ENCODE measurements at places on chromosomes 3 and 15.

DNA sequence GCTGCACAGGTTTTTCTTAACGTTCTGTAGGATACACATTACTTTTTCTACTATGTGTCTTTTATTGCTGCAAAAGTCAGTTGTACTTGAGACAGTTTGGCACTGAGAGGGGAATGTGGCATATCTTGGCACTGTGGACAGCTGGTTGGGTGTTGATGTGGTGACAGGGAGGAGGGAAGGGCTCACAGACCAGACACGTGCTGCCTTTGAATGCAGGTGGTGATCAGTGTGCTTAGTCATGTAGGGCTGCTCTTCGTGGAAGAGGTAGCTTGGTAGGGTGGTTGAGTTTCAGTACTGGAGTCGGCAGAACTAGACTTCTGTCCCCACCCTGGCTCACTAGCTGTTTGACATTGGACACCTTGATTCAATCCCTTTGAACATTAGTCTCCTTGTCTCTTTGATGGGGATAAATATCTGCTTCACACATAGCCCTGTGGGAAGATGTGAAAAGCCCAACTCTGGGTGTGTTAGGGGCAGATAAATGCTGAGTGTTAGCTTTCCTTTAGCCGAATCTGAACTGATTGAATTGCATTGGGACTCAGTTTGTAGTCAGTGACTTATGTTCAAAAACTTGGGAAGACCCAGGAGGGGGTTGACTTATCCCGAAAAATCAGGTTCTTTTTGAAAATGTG is 108.4 kb downstream of the PTPRG start:
- DNase-seq: no peak

- peak; percentile 7 for DNase-seq
Observed at GRCh38 chr3:172751175-172751704, 714 bp downstream of the ECT2 start.

- DNase-seq: peak; percentile 68
Observed at GRCh38 chr3:55162031-55162795, 234.4 kb upstream of the LRTM1 start.

DNA sequence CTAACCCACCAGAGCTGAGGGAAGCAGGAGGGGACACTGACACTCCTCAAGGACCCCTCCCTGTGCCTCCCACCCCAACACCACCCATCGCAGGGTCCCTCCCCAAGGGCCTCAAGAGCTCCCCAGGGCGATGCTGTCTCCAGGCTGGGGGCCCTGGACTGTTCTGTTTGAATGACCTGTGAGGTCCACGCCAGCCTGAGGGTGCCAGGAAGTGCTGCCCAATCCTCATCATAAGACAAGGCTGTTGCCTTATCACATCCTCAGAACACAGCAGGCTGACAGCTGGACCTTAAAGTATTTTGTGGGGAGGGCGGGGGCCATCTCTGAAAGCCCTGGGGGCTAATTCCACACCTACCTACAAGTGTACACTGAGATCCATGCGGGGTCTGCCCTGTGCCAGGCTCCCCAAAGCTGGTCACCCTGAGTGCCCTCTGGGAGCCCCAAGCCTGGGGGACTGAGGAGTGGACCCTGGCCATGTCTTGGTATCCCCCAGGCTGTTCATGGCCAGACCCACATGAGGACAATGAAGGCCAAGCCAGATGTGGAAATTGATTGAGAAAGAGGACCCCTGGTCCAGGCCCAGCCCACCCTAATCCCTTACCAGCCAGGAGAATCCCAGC is 23.8 kb upstream of the GOLGA6C start:
- DNase-seq: no peak

DNA sequence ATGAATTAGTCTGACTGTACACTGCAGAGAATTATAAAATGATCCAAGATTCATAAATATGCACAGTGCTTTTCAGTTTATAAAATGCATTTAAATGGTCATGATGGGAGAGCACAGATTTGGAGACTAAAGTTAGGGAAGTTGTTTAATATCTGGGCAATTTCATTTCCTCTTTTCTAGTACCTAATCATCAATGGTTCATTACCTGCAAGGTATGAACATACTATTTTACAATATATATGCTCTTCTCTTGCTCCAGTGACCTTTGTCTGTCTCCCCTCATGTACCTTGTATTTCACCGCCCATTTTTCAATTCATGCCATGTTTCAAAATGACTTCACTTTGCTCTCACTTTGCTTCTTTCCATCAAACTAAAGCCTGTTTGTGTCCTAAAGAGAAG is 114.5 kb downstream of the SUCNR1 start:
- DNase-seq: no peak

DNA sequence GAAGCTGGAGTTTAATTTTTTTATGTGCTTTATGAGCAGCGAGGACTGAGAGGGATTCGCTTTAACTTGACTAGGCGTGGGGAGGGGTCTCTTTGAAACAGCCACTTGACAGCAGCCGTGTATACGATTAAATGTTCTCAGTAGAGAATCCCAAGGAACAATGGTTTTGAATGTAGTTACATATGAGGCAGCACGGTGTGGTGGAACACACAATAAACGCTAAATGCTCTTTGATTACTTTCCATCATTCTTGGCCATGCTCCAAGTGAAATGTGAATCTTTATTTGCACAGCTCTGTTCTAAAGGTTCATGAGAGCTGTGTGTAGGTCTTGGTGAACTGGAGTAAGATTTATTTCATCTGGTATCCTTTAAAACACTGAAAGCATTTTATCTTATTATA is 251.4 kb upstream of the TGFBR2 start:
- no peak for DNase-seq

GRCh38 chr3:129469026-129469425 is 29.0 kb downstream of the IFT122 start:
- DNase-seq: no peak

GRCh38 chr3:128317698-128318231 is 148.9 kb downstream of the DNAJB8 start:
- DNase-seq: no peak

DNA sequence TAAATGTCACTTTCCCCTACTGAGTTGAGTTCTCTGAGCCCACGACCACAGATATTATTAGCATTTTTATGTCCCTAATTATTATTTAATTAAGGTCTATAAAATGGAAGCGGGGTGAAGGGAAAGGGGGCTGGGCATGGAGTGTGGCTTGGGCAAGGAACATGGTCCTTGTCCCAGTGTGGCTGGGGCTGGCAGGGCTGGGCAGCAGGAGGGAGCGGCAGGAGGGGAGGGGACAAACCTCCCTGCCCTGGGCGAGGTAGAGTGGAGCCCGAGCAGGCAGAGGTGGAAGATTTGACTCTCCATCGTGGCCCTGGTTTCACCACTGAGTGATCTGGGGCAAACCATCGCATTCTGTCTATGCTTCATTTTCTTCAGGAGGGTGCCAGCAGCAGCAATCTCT is 402.9 kb upstream of the C2CD4B start:
- DNase-seq: no peak

GRCh38 chr3:60384341-60384740 is 866.9 kb downstream of the FHIT start:
- DNase-seq: no peak

- DNase-seq: peak; percentile 94
Observed at GRCh38 chr3:14143271-14144225, 18.7 kb downstream of the TMEM43 start.

GRCh38 chr3:151769175-151769574 is 35.4 kb downstream of the AADACL2 start:
- DNase-seq: no peak

DNA sequence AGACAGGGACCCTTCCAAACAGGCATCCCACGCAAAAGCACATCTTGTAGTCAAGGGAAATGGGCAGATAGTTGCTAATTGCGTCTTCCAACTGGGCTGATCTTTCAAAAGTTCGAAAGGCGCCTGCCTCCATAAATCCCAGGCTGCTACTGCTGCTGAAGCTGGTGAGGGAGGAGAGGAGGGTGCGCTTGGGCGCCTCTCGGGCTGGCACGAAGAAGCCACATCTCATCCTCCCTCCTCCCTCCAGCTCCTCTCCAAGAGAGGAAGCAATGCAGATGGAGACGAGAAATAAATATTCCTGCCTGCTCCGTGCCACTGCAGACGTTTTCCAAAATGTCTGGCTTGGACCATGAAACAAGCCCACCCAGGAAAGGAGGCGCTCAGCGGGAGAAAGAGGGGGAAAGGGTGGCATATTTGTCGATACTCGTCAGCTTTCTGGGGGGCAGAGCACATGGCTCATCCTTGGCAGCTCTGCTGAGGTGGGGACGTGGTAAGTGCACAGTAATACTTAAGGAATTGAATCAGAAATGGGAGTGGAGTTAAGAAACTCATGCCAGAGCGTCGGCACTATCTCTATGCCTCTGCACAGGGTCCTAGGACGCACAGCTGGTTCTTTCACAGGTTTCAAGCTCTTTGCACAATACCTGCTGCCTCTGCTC is 88.9 kb upstream of the FEZF2 start:
- DNase-seq: peak; percentile 22

DNA sequence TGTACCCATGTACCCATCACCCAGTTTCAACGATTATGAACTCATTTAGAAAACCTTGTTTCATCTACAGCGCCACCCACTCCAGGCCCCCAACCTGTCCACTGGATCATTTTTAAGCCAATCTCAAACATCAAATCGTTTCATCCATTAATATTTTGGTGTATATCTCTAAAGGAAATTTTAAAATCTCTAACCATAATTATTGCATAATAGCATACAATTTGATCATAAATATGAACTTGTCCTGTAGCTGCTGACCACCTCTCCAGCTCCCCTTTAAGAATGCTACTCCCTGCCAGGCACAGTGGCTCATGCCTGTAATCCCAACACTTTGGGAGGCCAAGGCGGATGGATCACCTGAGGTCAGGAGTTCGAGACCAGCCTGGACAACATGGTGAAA is 2.8 kb upstream of the C3orf70 start:
- no peak for DNase-seq

DNA sequence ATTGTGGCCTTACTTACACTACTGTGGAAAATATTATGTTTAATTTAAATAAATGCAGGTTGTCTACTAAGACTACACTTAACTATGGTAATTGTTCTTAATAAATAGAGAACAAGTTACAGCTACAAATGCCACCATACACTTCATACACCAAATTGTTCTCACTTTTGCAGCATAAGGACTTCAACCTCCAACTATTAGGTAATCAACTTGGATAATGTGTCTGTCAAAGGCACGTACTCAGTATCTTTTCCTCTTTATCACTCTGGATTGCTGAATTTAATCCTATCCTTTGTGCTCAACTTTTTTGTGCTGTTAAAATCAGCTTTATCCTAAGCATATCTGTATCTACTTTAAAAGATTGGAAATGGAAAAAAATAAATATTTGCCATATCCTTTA is 41.6 kb upstream of the TMEM87A start:
- no peak for DNase-seq

DNA sequence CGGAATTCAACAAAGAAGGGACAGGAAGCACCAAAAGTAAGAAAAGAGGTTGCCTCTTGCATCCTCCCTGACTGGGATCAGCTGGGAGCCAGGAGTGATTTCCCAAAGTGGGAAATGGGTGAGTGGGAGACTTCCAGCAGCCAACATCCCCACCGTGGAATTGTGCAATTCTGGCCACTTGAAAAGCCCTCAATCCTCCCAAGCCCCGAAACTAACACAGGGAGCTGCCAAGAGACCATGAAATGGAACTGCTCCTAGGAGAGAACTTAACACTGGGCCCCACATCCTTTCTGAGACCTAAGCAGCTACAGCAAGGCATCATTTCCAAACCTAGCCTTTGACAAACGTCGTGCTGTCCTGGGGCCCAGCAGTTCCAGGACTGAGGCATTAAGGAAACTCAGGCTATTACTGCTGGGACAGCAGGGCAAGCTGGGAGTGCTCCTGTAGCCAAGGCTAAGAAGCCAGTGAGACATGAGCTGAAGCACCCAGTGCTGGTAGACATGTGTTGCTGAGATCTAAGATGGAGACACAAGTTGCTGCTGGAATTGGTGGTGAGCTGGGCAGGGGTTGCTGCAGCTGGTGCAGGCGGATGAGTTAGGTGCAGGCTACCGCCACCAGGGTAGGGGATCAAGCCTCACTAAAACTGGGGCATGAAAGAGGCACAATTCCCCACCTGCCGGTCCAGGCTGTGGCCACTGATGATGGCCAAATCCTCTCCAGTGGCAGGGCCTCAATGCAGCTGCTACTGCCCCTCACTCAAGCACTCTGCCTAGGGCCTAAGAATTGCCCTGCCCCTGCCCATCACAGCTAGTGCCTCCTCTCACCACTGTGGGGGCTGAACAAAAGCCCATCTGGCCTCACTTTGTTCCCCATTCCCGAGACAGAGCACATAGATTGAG is 43.9 kb downstream of the ALDH1A2 start:
- DNase-seq: no peak

DNA sequence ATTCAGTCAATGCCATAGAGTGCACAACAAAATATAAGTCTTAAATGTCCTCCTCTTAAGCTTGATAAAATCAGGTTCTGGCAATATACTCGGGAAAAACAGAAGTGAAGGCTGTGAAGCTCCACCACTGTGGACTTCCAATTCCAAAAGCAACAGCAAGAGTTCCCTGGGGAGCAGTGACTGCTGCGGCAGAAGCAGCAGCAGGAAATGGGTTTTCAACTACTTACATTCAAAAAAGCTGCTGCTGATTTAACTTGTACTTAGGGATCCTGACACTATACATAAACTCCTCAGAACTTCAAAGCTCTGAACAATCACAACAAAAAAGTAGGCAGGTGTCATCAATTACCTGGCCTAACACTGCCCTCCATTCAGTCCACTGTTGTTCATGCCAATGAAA is 4.7 kb downstream of the CEP152 start:
- peak; percentile 80 for DNase-seq

- no peak for DNase-seq
Observed at GRCh38 chr3:40494698-40495097, 11.1 kb upstream of the ZNF620 start.

- no peak for DNase-seq
Observed at GRCh38 chr3:185702262-185703225, 116.4 kb downstream of the SENP2 start.

- DNase-seq: no peak
Observed at GRCh38 chr15:41503669-41504010, 10.0 kb downstream of the ITPKA start.

DNA sequence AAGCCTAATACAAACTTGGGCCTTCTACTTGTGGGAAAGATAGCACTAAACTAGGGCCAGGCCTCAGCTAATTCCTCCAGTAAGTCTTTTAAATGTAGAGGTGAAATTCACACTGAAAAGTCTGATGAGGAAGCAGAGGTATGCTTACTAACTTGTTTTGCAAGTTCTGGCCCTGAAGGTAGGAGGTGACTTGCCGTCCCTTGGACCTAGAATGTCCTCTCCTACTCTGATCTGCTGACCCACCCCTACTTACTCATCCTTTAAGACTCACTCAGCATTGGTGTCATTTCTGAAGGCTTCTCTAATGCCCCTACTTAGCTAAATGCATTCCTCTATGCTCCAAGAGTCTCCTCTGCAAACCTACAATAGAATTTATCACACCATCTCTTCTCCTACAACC is 19.4 kb downstream of the RIOX2 start:
- DNase-seq: no peak

Measured in fibroblast of skin of scalp (primary cell).